Activated naive CD4-positive, alpha-beta T cell treated with anti-CD3 and anti-CD28 coated beads for 36 hours (primary cell): ENCODE measurements at places on chromosomes 3 and 15.

GRCh38 chr3:185311991-185312390 is 50.9 kb upstream of the MAP3K13 start:
- no peak for DNase-seq

DNA sequence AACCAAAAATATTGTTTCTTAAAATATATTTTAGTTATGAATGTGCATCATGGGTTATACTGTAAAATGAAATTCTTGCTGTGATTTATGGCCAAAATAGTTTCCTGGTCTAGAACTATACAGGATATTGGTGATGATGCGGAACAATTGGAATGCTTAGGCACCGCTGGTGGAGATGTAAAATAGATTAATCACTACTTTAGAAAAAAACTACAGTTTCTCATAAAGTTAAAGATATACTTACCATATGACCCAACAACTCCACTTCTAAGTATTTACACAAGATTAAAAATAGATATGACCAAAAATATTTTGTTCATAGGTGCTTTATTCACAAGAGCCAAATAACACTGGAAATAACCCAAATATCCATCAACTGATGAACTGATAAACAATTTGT is 126.7 kb downstream of the TUSC7 start:
- DNase-seq: no peak

DNA sequence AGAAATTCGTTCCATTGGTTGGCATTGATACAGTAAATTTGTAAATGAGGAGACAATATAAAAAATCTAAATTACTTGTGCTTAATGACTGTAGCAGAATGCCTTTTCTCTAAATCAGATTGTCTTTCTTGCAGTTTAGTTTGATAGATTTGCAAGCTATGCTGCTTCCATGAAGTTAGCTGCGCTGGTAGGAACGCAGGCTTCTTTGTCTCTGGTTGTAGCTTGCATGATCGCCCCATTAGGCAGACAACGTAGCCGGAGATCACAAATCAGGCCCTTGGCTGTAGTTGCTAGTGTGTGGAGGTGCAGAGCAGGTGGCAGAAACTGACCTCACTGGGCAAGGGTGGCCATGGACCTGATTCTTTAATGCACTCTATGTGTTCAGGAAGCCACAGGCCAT is 6.1 kb downstream of the ZIC1 start:
- DNase-seq: no peak

DNA sequence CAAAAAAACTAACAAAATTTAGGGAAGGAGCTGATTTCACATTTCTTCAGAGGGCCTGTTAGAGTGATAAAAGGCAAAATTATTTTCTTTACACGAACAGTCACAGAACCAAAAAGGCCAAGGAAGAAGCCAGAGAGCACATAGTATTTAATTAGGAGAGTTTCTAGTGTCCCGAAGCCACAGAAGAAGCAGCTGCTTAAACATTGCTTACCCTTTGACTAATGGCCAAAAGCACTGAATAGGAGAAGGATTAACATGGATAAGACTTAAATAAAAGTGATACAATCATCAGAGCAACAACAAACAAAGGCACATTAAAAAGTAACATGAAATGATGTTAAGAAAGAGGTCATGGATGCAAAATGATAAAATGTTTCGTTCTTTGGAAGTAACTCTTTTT is 98.6 kb downstream of the CHL1 start:
- DNase-seq: no peak

GRCh38 chr3:63609834-63610233 is 42.6 kb upstream of the SNTN start:
- no peak for DNase-seq

- no peak for DNase-seq
Observed at GRCh38 chr15:91133511-91133910, 33.5 kb downstream of the SV2B start.
